SK-N-MC (cell line): ENCODE measurements at places on chromosomes 4 and X.

- no peak for DNase-seq
Measured at GRCh38 chrX:915427-916229, 285.0 kb downstream of the SHOX start.

- DNase-seq = no peak
Measured at GRCh38 chrX:6021316-6022091, 207.2 kb downstream of the NLGN4X start.

GRCh38 chr4:101334963-101335572, 12.3 kb downstream of the PPP3CA start:
- no peak for DNase-seq

- DNase-seq = no peak
Measured at GRCh38 chrX:56975611-56976010, 19.7 kb downstream of the SPIN3 start.

GRCh38 chr4:1850276-1850675, 5.7 kb downstream of the LETM1 start:
- no peak for DNase-seq

GRCh38 chr4:119525005-119525749, 103.4 kb downstream of the PDE5A start:
- DNase-seq = no peak

DNA sequence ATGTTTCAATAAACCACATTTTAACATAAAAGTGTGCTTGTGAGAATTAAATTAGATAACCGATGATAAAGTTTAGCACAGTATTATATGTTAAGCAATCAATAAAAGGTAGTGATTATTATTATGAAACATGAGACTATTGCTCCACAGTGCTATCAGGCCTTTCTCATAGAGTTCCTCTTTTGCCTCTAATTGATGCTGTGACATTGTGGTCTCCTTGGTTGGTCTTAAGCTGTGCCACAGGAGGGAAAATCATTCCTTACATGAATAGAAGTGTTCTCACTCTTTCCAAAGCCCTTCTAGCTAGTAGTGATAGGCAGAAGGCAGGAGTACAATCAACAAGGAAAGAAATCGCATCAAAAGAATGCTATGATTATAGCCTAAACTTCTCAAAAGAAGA, 9.2 kb upstream of the PDHA2 start:
- no peak for DNase-seq

- no peak for DNase-seq
Measured at GRCh38 chr4:108370291-108371141, 201.8 kb upstream of the LEF1 start.

DNA sequence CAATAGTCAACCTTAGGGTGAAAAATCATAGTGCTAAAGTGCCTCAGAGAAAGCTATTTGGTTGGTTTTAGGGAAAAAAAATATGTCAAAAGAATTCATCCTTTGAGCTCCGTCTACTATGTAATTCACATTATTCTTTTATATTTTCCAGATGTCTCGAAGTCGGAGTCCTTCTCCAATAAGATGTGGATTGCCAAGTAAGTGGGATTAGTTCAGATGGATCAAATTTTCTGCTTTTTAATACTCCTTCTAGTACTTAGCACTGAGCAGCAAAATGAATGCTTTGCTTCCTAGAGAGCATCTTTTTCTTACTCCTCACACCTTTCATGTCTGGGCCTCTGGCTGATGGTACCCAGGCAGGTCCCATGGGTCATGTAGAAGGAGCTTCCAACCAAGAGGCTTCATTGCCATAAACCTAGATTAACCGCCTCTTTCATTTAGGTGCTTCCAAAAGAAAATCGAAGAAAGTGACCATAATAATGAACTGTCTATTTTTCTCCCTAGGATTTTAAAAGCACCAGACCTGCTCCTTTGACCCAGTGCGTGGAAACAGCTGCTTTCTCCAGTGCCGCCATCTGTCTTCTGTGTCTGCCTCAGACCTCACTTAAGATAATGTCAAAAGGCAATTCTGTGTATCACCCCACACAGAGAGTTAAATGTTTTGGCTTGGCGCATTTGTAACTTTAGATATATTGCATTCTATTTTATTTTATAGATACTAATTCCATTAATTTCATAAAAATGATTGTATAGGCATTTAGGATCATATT, 43.5 kb downstream of the SPATA18 start:
- no peak for DNase-seq

- DNase-seq = no peak
Measured at GRCh38 chr4:125714845-125715244, 400.1 kb downstream of the FAT4 start.

DNA sequence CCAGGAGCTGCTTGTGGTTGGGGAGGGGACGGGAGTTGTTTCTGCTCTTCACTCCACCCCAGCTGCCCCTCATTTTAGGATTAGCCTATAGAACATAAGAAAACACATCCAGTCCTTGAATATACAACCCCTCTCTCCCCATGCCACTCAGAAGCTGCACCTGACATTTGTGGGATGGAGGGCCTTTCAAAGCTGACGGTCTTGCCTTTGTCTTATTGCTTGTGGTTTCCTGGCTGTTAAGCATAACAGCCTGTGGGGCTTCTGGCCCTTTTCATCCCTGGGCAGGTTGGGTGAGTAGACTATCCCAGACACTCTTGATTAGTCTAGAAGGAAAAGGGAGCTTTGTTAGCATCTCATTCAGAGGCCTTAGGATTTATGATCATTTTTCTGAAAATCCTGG, 407.6 kb upstream of the BOD1L1 start:
- DNase-seq = no peak

DNA sequence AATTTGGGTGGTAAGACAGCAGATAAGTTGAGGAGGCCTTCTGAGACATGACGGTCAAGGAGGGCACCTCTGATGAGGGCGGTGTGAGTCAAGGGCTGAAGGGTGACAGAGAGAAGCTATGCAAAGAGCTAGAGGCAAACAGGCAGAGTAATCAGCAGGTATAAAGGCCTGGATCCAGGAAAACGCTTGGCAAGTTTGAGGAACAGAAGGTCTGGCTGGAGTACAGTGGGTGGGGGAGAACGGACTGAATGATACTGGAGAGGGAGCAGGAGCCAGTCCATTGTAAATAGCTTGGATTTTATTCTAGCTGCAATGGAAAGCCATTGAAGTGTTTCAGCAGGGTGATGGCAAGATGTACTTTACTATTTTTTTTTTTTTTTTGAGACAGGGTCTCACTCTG, 39.3 kb downstream of the RAB33B start:
- no peak for DNase-seq

DNA sequence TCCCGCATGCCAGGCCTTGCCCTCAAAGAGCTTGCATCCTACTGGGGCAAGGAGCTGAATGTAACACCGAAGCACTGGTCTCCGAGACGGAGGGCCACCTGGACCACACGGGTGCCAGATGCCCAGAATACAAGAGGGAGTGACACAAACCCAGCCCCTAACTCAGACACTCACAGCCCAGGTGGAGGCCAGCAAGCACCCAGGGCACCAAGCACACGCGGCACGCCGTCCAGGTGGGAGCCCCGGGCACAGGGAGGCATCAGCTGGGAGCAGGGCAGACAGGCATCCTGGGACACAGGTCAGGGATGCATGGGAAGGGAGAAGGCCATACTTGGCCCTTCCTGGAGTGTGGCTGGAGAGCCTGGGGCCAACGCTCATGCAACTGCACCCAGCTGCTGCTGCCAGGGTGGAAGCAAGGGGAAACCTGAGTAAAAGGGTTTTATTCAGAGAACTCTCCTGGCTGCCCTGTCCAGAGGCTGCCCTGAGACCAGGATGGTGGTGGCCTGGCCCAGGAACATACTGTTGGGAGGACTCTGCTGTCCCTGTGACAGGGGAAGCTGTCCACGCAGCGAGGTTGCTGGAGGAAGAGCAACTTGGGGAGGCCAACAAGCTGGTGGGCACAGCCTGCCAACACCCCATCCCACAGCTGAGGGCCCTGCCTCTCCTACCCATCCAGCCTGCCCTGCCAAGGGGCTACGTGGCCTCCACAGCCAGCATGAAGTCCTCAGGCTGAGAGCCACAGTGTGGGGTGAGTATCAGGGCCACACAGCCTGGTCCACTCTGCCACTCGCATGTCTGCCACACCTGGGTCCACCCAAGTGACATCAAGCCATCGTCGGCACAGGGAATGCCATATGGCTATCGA, 22.2 kb upstream of the PPP2R2C start:
- DNase-seq = no peak
